Activated CD8-positive, alpha-beta T cell treated with anti-CD3 and anti-CD28 coated beads for 36 hours (primary cell): ENCODE measurements at places on chromosomes 2 and 18. TPM values are rescaled to one million over a fixed set of nuclear protein-coding genes. Genes with fewer than 3 reads are reported as not detected.

DNA sequence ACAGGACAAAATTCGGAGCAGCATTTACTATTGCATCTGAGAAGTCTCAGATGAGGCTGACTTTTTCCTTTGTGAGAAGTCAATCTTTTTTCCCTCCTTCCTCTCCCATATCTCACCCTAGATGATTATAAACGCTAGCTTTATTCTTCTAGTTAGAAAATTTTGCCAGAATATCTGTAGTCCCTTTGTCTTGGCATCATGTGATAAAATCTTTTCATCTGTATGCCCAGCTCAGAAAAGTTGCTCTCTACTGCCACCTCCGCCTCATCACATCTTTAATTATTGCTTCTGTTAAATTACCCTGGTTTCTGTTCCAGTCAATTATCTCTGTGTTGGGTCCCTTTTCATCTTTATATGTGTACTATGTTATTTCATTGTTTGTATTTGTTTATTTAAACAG lies 210.8 kb upstream of the SLC35G4 start:
- no peak overlapping the region for H3K4me3 ChIP-seq
- H3K27me3 ChIP-seq = no peaks in the 10 kb centered on the region
- H3K27ac ChIP-seq = no peak overlapping the region
- no peaks in the 10 kb centered on the region for H3K36me3 ChIP-seq

- no peak overlapping the region for H3K4me3 ChIP-seq
- H3K4me1 ChIP-seq = no peaks in the 10 kb centered on the region
These were observed 279.4 kb downstream of the EIPR1 start for GRCh38 chr2:3098231-3098630.

DNA sequence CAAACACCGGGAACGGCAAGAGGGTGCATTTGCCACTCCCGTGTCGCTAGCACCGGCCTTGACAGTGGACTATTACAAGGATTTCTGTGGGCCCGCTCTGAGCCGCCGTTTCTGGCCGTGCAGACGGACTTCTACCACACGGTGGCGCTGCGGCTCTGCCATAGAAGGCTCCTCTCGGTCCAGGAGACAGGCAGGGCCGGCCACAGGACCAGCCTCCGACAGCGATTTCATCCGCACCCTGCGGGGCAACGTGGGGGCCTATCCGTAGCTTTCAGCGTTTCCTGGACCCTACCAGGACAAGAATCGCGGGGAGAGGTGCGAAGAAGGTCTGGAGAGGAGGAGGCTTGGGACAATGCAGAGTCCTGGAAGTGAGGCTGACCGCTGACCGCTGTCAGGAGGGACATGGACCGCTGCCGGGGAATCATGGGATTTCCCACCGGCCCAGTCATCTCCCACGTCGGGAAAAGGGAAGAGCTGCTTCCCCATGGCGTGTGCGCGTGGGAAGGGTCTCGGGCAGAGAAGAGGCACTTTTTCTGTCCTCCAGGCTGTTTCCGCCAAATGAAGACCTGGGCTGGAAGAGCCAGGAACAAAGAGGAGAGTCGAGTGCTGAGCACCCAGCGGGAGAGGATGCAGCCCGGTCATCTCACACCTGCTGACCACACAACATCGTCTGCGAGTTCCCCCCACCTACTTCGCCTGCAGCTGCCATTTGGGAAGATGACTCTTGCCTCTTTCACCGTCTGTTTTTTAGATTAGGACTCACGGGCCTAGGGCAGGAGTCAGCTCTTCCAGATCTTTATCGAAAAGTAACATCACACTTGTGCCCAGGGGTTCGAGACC lies 35.5 kb upstream of the HAAO start:
- H3K4me1 ChIP-seq = peaks cover 16% of the 10 kb centered on the region
- no peaks in the 10 kb centered on the region for H3K36me3 ChIP-seq
- H3K27ac ChIP-seq = no peak overlapping the region
- H3K27me3 ChIP-seq = peaks cover 3% of the 10 kb centered on the region
- peak; percentile 90 for DNase-seq
- H3K4me3 ChIP-seq = peak overlapping the region; percentile 53

DNA sequence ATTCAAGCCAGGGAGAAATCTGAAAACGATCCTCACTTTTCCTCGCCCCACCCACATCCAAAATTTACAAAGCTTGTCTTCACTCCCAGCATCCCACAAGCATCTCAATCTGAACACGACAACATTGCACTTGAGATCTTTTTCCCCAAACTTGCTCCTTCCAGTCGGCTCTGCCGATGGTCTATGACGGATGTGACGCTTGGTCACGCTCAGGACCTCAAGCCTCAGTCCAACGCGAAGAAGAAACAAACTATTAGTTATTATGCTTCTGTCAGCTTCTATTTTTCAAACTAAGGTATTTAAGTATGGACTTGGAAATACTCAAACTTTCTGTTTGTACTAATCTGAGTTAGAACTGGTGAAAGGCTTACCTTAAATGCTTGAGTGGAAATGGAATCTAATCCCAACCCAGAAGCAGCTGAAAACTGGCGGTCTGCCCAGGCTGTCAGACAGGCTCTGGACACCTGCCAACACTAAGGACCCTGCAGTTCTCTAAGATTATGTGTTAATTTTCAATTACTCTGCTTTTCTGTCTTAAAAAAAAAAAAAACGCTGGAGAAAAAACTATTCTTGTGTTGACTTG lies 132.1 kb upstream of the DNMT3A start:
- DNase-seq = no peak
- H3K4me1 ChIP-seq = no peaks in the 10 kb centered on the region
- H3K36me3 ChIP-seq = peaks cover 18% of the 10 kb centered on the region
- H3K27ac ChIP-seq = no peak overlapping the region
- no peak overlapping the region for H3K4me3 ChIP-seq

DNA sequence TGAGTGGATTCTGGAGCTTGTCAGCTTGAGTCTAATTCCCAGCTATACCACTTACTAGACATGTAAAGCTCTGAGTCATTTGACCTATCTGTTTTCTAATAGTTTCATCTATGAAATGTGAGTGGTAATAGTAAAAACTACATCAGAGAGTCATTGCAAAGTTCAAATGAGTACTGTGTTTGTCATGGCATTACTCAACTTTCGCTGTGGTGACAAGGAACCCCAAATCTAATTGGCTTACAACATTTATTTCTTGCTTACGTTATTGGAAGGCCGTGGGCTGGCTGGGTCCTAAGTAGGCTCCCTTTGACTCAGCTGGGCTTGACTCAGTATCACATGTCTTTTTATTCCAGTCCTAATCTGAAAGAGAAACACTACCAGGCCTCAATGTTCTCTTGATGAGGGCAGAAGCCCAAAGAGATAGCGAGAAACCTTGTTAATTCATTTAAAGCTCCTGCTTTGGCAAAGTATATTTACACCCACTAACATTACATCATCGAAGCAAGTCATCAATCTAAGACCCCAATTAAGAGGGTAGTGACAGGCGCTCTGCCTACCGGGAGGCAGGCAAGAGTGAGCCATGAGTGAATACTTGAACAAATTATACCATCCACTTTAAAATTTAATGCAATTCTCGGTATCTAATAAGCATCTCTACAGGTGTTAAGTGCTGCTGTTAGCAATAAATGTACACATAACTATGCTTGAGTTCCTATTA lies 431.8 kb upstream of the SPHKAP start:
- no peak overlapping the region for H3K4me3 ChIP-seq
- no peaks in the 10 kb centered on the region for H3K27me3 ChIP-seq
- H3K27ac ChIP-seq = no peak overlapping the region
- H3K4me1 ChIP-seq = no peaks in the 10 kb centered on the region
- peak; percentile 3 for DNase-seq

GRCh38 chr2:168212167-168212566 lies 35.2 kb downstream of the STK39 start:
- H3K4me3 ChIP-seq = peak overlapping the region; percentile 58
- H3K36me3 ChIP-seq = peaks cover 12% of the 10 kb centered on the region
- no peak for DNase-seq
- peaks cover 59% of the 10 kb centered on the region for H3K4me1 ChIP-seq

- no peaks in the 10 kb centered on the region for H3K4me1 ChIP-seq
- no peak overlapping the region for H3K27ac ChIP-seq
- H3K36me3 ChIP-seq = no peaks in the 10 kb centered on the region
These were observed 796.8 kb upstream of the SOX11 start for GRCh38 chr2:4895371-4895770.

DNA sequence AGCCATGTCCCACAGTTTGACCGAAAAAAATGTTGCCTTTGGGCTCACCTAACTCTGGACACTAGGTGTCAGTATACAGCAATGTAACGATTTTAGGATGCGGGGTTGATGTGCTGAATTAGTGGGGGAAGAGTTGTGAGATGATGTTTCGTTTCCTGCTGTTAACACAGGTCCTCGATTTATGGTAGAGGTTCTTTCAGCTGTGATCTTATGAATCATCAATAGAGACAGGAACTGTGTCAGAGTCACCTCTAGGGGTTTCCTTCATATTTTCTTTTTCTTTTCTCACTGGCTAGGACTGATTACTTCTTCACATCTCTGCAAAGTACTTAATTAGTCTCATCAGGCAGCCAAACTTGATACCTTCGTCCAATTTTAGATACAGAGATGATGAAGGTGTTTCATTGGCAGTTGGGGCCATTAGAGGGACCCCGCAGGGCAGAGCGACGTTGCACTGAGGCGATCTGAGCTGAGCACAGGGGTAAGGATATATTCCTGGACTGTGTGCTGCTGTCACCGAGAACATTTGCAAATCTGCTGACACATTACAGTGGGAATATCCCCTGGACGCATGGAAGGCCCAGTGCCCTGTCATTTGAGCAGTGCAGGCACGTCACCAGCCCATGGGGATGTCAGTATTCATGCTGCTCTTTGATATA lies 10.2 kb upstream of the MMADHC start:
- DNase-seq = peak; percentile 59
- peak overlapping the region; percentile 14 for H3K4me3 ChIP-seq
- H3K4me1 ChIP-seq = peaks cover 22% of the 10 kb centered on the region
- H3K27me3 ChIP-seq = peaks cover 9% of the 10 kb centered on the region

- H3K27me3 ChIP-seq = peaks cover 10% of the 10 kb centered on the region
- no peak overlapping the region for H3K27ac ChIP-seq
- DNase-seq = no peak
- H3K36me3 ChIP-seq = no peaks in the 10 kb centered on the region
- no peak overlapping the region for H3K4me3 ChIP-seq
These were observed 55.8 kb downstream of the TTC32 start for GRCh38 chr2:19846030-19846429.

DNA sequence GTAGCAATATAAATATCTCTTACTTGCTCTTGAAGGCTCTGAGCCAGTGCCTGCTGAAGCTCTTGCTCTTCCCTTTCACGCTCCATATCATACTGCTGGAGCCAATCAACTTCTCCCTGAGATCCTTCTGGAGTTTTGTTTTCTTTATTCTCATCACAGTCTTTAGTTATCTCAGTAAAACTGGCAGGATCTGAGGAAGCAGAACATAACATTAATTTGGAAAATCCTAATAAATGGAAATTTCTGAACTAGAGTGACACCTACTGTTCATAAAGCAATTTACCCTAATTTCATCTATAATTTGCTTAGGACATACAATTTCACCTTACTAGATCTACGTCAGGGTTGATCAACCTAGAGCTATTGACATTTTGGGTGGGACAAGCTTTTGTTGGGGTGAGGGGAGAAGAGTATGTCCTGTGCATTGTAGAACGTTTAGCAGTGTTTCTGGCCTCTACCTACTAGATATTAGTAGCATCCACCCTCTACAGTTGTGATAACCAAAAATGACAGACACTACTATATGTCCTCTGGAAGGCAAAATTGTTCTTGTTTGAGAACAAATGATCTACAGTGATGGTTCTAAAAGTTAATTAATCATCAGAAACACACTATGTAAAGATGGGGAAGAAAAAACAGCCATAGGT lies 47.2 kb downstream of the VIL1 start:
- no peaks in the 10 kb centered on the region for H3K27me3 ChIP-seq
- H3K4me1 ChIP-seq = peaks cover 4% of the 10 kb centered on the region
- no peak overlapping the region for H3K4me3 ChIP-seq
- no peak overlapping the region for H3K27ac ChIP-seq
- peaks cover 34% of the 10 kb centered on the region for H3K36me3 ChIP-seq

DNA sequence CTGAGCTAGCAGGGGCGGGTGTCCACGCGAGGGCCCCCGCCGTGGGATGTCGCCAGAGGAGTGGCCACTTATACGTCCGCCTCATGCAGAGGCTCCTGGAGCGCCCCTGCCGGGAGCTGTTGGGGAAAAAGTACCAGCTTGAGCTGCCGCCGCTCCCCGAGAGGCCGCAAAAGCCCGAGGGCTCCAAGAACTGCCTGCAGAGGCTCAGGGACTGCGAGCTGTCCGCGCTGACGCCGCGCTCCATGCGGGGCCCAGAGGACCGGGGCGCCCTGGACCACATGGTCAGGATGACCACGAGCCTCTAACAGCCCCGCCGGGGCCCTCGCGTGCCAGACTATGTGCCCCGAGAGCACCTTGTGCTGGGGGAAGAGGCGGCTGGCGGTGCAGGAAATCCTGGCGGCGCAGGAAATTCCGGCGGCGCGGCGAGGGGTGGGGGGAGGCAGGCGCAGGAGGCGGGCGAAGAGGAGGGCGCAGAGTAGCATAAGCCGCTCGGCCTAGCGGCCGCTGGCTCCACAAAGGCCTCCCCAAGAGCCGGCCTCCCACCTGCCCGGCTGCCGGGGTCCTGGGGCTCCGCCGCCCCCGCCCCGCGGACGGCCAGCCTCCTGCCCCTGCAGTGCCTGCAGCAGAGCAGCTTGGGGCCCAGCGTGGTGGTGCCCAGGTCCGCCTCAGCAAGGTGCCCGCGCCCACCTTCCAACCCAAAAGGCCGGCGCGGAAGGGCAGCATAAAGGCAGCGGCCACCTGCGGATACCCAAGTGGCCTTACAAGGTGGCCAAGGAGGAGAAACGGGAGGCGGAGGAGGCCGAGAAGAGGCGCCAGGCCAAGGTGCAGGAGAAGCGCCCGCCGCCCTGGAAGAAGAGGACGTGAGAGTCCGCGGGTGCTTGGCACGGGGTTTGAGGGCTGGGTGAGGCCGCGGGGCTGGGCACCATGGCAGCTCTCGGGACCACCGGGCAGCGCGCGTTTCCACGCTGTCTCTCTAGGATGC lies 42.1 kb upstream of the TRIM43B start:
- DNase-seq = peak; percentile 63
- peaks cover 20% of the 10 kb centered on the region for H3K4me1 ChIP-seq
- peak overlapping the region; percentile 85 for H3K4me3 ChIP-seq
- peak overlapping the region; percentile 85 for H3K27ac ChIP-seq
- no peaks in the 10 kb centered on the region for H3K27me3 ChIP-seq

DNA sequence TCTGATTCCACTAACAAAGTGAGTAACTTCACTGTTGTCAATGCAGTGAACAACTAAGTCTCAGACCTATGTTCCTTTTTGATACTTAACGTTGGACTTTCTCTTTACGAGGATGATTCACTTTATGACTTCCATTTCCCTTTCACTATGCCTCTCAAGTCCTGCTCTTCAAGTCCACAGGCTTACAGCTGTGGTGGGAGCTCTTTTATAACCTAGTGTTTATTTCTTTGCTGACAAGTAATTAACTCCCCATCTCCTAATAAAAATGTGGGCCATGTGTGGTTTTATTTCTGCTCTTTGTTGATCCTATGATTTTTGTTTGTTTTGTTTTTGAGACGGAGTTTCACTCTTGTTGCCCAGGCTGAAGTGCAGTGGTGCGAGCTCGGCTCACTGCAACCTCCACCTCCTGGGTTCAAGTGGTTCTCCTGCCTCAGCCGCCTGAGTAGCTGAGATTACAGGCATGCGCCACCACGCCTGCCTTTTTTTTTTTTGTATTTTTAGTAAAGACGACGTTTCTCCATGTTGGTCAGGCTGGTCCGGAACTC lies 142.1 kb downstream of the USP34 start:
- H3K4me1 ChIP-seq = peaks cover 20% of the 10 kb centered on the region
- peak overlapping the region; percentile 28 for H3K27ac ChIP-seq
- no peaks in the 10 kb centered on the region for H3K27me3 ChIP-seq
- no peak for DNase-seq

DNER gene
- total RNA-seq = not detected

SRBD1 gene
- 14.8 TPM for total RNA-seq

HOXD13 gene
- not detected for total RNA-seq
